ENCODE measurements at places on chromosomes 3 and 15.
A peak's percentile ranks its signal among the peaks of the same experiment; 100 is the strongest.

DNA sequence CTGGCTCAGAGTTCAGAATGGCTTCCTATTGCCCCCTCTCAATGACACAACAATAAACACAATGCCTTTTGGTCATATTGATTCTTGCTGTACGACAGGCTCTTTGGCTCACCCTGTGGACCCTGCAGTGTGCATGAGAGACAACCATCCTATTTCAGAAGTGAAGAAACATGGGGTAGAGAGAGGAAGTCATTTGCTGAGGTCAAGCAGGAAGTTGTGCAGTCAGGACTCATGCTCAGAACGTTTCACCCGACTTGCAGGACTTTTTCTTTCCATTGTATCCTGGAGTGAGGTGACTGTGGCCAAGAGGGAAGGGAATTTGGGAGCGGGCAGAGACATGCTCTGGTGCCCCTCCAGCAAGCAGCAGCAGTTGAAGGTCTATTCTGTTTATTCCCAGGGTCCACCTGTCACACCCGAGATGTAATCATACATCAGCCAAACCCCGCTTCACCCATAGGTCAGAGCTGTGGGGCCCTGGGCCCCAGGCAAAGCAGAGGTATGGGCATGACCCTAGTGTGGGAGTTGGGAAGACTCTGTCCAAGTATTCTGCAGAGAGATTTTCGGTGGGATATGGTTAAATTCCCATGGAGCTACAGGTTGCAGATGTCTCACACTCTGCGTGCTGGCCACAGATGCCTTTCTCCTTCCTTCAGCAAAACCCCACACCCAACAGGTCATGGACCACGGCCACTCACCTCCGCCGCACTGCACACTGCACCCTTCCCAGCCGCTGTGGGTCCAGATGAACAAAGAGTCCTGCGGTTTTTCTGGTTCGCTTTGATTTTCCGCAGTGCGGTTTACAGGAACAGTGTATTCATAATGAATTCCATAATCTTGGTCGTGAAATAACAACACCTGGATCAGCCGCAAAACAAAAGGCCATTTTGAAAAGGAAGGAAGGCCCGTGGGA lies 290.6 kb downstream of the ADAMTS17 start:
- no peak for DNase-seq

- no peak for DNase-seq
These were observed 595.5 kb upstream of the AGTR1 start for GRCh38 chr3:148102156-148102555.

DNA sequence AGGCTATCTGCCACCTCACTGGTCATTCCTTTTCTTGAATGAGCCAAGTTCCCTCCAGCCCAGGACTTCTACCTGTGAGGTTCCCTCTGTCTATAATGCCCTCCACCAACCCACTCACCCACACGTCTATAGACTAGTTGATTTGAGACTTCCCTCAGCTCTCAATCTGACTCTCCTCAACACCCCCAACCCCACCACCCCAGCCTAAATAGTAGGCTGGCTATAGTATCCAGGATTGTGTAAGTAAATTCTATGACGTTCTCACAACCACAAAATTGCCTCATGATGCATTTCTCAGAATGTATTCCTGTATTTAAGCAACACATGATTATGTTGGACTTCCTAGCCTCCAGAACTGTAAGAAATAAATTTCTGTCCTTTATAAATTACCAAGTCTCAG lies 2.2 kb downstream of the PLSCR1 start:
- no peak for DNase-seq

DNA sequence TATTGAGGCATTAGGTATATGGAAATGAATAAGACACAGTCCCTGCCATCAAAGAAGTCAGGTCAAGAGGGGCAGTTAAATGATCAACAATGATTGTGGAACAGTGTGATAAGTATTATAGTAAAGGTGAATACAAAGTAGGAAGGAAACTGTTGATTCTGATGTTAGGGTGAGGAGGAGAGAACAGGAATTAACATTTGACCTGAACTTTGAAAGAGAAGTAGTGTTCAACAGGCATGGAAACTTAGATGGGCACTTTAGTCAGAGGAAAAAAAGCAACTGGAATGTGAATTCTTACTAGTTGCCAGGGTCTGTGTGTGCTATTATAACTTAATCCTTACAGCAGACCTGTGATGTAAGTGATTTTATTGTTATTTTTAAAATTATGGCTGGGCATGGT lies 17.6 kb downstream of the HACD3 start:
- DNase-seq, result no peak

DNA sequence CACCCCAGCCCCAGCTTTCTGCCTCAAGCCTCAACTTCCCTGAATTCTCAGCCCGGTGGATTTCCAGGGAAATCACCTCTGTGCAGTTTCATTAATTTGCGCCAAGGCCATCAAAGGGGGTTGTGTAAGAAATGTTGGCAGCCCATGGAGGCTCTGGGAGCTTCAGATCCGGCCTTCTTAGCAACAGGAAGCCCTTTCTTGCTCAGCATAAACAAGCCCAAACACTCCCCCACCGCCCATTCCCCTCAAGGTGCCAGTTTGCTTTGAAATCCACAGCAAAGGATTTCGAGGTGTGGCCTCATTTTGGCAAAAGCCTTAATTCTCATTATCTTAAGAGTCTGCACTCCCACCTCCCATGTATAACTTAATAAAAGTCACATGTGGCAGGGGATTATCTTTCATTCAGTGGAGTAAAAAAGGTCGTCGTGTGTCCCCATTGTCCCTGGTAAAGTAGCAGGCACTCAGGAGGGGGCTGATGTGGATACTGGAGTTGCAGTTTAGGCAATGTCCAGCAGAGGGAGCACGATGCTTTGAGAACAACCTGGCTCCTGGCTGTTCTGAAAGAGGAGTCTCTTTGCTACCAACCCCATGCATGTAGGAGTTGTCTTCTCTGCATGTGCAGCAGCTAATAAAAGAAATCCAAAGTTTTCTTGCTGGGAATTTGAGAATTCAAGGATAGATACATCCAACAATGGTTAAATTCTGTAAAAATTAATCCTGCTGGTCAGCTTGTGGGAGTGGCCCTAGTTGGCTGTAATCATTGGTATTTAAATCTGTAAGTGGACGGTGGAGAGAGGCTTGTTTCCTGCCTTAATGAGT lies 39.5 kb downstream of the EBLN2 start:
- peak; percentile 89 for DNase-seq

Measured in femur (tissue), 1 donor.